Fibroblast of the aortic adventitia (primary cell): ENCODE measurements at places on chromosomes 3 and 15. TPM values are rescaled to one million over a fixed set of nuclear protein-coding genes. Genes with fewer than 3 reads are reported as not detected.
A peak's percentile ranks its signal among the peaks of the same experiment; 100 is the strongest.

The CRYGS gene
- total RNA-seq = 1.3 TPM in 1 of 2 replicates, not detected in the other

The IQCF2 gene
- total RNA-seq = not detected in 2 replicates

The APBA2 gene
- 1.8 and 4.3 TPM in 2 replicates for total RNA-seq

The ADCY5 gene
- total RNA-seq = under 0.01 and 0.41 TPM in 2 replicates

The LSAMP gene
- 9.8 and 10.7 TPM in 2 replicates for total RNA-seq

- no peak for DNase-seq
These were observed 34.0 kb downstream of the DZIP3 start for GRCh38 chr3:108623504-108623903.

- DNase-seq = no peak
These were observed 62.9 kb upstream of the AGBL1 start for GRCh38 chr15:86016750-86017149.

- DNase-seq = no peak
These were observed 47.7 kb upstream of the ANKRD28 start for GRCh38 chr3:15845475-15845874.

DNA sequence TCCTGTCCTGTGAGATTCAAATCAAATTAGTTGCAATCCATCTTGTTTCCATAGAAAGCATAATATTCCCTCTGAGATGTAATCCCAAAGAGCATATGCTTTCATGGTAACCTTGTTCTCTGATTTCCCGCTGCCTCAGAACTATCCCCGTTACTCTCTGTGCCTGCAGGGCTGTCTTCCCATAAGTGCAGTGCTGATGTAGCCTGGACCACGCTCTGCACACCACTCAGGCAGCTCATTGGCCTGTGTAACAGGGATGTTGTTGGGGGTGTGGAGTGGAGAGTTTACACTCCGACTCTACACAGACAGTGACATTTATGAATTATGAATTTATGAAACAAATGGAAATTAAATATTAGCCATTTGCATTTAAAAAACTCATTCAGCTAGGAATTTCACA, 33.6 kb upstream of the CNTN3 start:
- no peak for DNase-seq

GRCh38 chr15:67340630-67341029, 86.0 kb downstream of the IQCH start:
- DNase-seq = no peak

DNA sequence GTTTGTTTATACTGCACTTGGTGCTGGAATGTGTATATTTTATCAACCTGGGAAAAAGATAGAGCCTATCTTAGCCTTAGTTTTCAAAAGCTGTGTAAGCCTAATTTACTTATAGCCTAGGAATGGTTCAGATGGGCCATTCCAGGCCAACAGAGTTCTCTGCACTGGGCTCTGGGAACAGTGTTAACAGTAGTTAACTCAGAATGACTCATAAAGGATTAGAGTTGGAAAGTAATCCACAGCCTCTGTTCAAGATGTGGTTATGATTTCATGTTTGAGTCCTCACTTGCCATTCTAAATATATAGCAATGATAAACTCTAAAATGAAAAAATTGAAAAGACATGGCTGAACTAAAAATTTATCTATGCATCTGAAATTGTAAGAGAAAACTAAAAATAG, 22.6 kb upstream of the PEX5L start:
- DNase-seq = peak; percentile 61
